ENCODE measurements at places on chromosomes 2 and 18.

DNA sequence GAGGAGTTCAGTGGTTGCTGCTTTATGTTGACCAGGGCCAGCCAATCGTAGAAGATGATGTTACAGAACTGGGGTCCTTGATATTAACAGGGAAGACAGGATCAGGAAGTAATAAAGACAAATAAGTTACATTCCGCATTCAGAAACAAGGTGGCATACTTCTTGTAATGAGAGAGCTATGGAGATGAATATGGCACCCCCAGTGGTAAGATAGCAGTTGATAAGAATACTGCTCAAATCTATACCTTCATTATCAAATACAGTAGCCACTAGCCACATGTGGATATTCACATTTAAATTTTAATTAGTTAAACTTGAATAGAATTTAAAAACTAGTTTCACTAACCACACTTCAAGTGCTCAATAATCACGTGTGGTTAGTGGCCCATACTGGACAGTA lies 290.4 kb upstream of the RBMS1 start:
- no peak for DNase-seq

- no peak for DNase-seq
Observed at GRCh38 chr2:61512768-61513398, 25.3 kb downstream of the XPO1 start.

GRCh38 chr18:10205151-10205550 lies 249.3 kb upstream of the APCDD1 start:
- DNase-seq, result no peak

DNA sequence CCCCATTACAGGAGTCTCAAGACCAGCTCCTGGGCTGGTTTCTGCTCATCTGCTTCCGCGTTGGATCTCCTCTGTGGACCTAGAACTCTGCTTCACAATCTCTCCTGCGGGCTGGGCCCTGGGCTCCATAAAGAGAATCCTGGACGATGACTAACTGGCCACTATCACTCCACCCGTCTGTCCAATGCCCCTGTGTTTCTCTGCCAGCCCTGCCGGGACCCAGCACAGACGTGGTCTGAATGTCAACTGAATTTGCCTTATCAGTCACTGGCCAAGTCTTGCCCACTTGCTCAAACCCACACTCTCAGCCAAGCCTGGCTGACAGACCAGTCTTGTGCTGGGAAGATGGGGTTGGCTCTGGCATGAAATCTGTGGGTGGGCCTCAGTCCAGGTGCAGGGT lies 17.4 kb downstream of the KIF3C start:
- DNase-seq, result no peak

- no peak for DNase-seq
Observed at GRCh38 chr18:27901424-27902226, 275.3 kb downstream of the CDH2 start.
